ENCODE measurements at places on chromosomes 7 and 10.
A peak's percentile ranks its signal among the peaks of the same experiment; 100 is the strongest.

GRCh38 chr7:82715344-82715743, 271.8 kb upstream of the CACNA2D1 start:
- peak; percentile 68 for DNase-seq

GRCh38 chr7:76294344-76295024, 8.0 kb upstream of the HSPB1 start:
- peak; percentile 37 for DNase-seq

DNA sequence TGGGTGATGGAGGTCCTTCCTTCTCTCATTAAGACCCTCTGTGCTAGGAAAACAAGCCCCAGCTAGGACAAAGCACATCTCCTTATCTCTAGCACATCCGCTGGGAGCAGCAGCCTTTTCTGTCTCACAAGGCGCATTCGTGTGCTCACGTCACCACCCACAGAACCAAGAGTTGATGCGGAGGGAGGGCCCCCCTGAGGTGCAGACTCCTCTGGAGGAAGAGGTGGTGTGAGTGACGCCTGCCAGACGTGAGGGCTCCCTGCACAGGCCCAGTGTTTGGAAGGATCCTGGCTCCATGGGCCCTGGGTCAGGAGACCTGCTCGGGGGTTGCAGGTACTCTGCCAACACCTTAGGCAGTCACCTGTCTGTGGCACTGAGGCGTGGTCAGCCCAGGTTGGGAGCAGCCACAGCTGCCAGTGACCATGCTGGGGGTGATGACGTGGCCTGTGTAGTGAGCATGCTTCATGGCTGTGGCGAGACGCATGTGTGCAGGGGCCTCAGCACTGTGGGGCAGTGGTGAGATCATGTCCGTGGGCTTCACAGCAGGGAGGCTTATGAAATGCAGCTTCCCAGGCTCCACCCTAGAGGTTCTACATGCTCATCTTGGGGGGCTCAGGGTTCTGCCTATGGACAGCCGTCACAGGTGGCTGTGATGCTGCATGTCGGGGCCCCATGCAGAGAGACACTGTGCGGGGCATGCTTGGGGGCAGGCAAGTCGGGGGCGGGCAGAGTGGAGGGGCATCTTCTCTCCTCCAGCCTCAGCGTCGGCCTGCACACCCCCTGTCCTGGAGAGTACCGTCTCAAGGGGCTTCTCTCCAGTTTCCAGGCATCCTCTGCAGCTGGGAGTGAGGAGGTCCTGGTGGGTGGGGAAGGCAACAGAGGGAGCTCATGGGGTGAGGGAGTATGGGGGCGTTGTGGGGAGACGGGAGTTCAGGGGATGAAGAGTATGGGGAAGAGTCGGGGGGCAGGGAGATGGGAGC, 56.2 kb upstream of the DPYSL4 start:
- no peak for DNase-seq

DNA sequence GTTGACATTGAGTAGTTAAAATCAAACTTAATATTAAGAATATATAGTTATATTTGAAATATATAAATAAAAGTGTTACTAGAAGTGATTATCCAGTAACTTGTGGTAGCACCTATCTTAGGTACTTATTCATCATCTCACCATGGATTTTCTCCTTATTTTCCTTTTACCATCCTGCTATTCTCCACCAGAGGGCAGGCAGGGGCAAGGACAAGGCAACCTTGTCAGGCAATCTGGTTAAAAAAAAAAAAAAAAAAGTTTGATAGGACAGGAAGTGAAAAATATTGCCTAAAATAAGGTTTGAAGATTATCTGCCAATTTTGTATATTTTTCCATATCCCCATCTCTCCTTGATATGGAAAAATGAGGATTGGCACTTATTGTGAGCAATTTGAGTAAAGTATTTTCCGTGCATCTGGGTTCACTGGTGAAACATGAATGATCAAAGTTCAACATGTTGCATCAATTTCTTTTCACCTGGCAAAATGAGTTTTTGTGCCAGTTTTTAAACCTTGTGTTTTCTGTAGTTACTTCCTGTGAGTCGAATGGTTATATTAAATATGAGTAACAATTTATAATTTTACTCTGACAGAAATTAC, 256.7 kb downstream of the AGMO start:
- peak; percentile 50 for DNase-seq

- DNase-seq: no peak
Observed at GRCh38 chr10:3475367-3475766, 302.8 kb upstream of the PITRM1 start.

DNA sequence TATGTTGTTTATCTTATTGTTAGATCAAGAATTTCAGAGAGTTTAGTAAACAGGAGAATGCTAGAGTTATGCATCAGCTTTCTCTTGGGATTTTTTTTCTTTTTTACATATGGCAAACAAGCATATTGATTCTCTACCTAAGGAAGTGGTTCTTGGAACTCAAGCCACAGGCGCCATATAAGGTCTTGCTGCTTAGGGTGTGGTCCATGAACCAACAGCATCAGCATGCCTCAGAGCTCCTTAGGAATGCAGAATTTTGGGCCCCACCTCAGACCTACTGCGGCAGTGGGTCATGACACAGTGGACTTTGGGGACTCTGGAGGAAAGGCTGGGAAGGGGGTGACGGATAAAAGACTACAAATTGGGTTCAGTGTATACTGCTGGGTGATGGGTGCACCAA, 230.8 kb downstream of the SKAP2 start:
- DNase-seq: no peak

DNA sequence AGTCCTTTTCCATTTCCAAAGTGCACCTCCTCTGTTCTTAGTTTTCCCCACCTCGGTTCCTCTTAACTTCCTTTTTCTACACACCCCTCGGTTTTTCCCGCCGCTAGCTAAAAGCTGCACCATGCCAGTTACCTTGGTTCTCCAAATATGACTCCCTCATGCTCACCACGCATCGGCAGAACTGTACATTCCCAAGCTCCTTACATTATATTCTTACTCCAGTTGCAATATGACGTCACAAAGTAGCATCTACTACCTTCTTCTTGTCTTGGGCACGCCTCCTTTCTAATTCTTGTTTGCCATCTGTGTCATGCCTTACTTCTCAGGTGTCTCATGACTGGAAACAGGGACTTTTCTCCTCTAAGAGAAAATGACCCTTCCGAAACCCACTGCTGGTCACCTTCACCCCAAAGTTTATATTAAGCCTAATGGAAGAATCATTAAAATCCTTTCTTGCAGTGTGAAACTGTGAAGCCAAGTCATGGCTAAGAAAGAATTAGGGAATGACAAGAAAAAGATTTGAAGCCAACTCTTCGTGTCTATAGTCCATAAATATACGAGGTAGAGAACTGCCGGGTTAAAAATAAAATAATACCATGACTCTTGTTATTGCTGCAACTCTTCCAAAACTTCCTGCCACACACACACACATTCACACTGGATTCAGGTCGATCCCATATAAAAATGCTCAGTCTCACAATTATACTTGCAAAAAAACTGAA, 1.7 kb downstream of the ESYT2 start:
- peak; percentile 45 for DNase-seq

DNA sequence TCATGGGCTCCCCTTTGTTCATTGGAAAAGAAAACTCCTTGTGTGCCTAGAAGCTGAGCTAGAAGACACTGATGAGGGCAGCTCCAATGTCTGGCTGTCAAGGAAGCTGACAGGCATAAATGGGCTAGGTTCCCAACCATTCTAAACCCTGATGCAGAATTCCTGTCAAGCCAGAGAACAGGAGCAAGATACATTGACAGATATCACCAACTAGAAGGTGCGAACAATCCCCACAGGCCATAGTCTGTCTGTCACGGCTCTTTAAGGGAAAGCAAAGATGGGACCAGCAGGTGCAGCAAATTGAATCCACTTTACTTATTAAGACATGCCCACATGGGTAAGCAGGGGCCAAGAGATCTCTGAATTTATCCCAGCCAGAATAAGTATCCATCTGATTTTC, 617.9 kb upstream of the POT1 start:
- no peak for DNase-seq

- DNase-seq: no peak
Observed at GRCh38 chr10:3213208-3213607, 40.6 kb upstream of the PITRM1 start.

GRCh38 chr7:97020601-97020995, 4.0 kb downstream of the DLX5 start:
- no peak for DNase-seq

- no peak for DNase-seq
Observed at GRCh38 chr10:374354-374753, 239.1 kb downstream of the ZMYND11 start.

- no peak for DNase-seq
Observed at GRCh38 chr7:76383089-76383944, 24.5 kb upstream of the YWHAG start.

GRCh38 chr7:84913731-84914130, 273.1 kb downstream of the SEMA3D start:
- no peak for DNase-seq

DNA sequence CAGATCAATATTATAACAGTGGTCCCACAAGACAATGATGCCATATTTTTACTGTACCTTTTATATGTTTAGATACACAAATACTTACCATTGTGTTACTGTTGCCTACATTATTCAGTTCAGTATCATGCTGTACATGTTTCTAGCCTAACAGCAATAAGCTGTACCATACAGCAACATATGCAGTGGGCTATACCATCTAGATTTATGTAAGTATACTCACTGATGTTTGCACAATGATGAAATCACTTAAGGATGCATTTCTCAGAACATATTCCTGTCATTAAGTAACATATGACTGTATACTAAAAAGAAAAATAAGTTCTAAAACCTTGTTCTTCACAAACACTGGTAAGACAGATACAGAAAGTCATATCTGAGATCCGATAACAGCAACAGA, 468.6 kb upstream of the SEMA3A start:
- DNase-seq: no peak

GRCh38 chr10:12241810-12242529, 46.0 kb downstream of the CDC123 start:
- DNase-seq: peak; percentile 53

- DNase-seq: peak; percentile 27
Observed at GRCh38 chr7:143043391-143043790, 8.8 kb upstream of the OR6V1 start.

DNA sequence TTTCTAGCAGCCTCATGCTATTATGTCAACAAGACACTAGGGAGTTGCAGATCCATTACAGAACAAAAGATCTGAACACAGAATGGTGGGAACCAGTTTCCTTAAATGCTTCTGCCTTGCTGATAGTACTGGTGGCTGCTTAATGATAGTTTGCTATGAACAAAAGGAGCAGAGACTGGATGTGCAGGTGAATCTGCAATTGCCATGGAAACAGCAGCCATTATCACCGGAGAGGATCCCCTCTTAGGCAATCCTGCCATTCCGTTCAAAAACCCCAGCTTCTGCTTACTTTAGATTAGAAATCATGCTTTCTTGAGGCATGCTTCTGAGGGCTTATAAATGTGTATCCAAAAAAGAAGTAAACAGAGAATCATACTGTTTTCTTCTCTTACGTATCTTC, 80.0 kb upstream of the PRKAR2B start:
- DNase-seq: no peak

DNA sequence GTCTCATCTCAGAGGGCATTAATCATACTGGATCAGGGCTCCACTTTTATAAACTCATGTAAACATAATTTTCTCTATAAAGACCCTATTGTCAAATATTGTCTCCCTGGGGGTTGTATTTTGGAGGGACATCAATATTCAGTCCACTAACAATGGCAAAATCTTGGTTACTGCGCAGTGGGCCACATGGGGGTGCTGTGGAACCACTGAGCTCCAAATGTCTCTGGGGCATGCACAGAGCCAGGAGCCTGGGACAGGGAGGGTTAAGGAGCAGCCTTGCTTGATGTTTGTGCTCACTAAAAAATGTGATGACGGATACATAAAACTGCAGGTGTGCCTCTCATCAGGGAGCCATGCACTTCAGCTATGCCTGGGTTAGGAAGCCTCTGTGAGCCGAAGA, 62.1 kb upstream of the PRSS58 start:
- DNase-seq: no peak

DNA sequence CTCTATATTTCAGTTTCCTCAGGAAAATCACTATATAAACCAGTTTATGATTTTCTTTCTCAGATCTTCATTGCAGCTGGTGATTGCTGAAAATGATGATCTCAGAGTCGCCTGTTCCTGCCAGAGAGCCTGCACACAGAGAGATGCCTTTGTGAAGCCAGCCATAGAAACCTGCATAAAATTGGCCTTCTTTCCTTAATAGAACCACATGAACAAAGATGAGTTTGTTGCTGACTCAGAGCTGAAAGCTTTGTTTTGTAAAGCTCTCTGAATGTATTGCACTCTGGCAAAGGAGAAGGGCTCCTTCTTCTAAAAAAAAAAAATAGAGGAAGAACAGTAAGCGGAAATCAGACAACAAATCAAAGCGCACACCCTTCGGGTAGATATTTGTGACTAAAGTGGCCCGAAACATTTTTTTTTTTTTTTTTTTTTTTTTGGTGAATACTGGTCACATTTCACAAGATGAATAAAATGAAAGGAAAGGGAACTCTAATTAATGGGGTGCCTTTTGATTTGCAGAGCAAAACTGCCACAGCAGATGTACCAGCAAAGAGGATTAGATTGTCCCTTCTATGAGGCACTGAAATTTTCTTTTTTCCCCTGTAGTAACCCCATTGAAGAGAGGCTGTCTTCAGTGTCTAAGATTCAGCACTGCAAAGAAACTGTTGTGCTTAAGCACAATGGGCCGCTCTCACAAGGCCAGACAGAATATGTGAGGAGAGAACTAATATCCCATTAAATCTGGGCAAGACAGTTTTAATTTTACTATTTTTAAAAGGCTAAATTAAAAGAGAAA, 75.1 kb upstream of the PTPRZ1 start:
- no peak for DNase-seq

DNA sequence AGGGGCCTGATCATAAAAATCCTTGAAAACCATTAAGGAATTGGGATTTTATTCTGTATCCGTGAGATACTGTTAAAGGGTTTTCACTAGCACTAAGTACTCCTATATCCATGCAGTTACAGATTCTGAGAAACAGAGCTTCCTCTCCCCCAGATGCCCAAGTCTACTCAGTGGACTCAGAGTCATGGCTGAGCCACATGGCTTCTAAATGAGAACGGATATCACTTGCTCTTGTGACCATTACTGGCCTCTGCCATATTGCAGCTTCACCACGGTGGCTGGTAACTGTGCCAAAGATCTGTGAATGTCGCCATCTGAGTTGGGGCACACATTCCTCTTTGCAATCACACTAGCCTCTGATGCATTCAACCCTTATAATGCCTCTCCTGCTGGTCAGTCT, 42.0 kb upstream of the PALS2 start:
- no peak for DNase-seq

DNA sequence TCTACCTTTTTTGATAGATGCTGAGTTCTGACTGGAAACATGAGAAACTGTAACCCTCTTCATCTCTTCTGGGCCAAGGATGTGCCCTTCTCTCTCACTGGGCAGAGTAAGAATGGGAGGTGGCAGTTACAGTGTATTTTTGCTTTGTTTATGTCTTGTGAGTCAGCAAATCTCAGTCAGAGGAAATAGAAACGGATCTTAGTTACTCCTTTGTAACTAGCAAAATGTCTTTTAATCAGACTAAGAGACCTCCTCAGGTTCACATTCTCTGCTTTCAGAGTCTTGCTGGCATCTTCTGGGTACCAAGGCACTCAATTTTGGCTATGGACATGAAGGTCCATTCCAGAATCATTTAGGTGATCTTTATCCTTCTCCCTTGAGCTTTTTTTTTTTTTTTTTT, 70.9 kb downstream of the HHEX start:
- DNase-seq: no peak

Measured in GM12865 (cell line).